HS-5 (cell line): ENCODE measurements at places on chromosomes 6 and 20.
A peak's percentile ranks its signal among the peaks of the same experiment; 100 is the strongest.

- no peak for DNase-seq
Measured at GRCh38 chr6:5865506-5866031, 141.2 kb downstream of the NRN1 start.

- no peak for DNase-seq
Measured at GRCh38 chr6:66558189-66558588, 851.2 kb upstream of the EYS start.

DNA sequence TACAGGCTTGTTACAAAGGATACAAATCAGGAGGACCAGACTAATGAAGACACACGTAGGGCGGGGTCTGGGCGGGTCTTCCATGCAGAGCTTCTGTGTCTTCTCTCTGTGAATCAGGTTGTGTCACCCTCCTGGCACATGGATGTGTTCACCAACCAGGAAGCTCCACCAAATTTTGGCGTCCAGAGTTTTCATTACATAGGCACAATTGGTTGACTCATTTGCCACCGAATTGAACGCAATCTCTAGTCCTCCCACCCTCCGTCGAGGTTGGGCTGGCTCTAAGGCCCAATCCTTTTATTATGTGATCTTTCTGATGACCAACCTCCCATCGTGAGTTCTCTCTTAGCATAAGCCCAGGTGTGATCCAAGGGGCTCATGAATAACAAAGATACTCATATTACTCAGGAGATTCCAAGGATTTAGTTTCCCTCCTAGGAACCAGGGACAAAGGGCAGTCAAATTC lies 36.3 kb upstream of the DDR1 start:
- no peak for DNase-seq

DNA sequence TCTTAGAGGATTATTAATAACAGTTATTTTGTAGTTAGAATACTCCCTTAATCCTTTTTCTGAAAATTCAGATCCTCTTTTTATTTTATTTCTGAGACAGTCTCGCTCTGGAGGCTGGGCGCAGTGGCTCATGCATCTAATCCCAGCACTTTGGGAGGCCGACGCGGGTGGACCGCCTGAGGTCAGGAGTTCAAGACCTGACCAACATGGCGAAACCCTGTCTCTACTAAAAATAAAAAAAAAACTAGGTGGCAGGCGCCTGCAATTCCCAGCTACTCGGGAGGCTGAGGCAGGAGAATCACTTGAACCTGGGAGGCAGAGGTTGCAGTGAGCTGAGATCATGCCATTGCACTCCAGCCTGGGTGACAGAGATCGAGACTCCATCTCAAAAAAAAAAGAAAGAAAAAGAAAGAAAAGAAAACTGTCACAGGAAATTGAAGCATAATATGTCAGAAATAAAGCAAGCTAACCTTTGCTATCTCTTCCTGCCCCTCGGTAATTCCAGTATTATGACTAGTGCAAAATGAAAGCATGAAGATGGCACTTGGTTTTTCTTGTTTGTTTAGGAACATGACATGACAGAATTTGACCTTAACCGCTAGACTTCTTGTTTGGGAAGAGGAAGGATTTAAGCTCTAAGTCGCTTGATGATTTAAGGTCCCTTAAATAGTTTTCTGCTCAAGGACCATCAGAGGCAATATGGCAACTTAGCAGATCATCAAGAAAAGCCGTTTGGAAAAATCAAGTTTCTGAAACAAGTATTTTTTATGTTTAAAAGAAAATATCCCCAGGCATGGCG lies 1.8 kb upstream of the RBM39 start:
- no peak for DNase-seq

DNA sequence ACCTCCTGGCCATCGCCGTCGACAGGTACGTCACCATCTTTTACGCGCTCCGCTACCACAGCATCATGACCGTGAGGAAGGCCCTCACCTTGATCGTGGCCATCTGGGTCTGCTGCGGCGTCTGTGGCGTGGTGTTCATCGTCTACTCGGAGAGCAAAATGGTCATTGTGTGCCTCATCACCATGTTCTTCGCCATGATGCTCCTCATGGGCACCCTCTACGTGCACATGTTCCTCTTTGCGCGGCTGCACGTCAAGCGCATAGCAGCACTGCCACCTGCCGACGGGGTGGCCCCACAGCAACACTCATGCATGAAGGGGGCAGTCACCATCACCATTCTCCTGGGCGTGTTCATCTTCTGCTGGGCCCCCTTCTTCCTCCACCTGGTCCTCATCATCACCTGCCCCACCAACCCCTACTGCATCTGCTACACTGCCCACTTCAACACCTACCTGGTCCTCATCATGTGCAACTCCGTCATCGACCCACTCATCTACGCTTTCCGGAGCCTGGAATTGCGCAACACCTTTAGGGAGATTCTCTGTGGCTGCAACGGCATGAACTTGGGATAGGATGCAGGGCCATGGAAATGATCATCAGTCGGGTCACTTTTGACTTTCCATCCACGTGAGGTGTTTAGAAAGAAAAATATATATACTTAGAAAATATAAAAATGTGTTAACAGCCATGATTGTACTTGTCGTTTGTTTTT lies 868 bp downstream of the MC3R start:
- no peak for DNase-seq

- DNase-seq: no peak
Measured at GRCh38 chr6:165742047-165742446, 79.0 kb upstream of the PDE10A start.

- DNase-seq: no peak
Measured at GRCh38 chr6:43871933-43872332, 101.9 kb downstream of the VEGFA start.

DNA sequence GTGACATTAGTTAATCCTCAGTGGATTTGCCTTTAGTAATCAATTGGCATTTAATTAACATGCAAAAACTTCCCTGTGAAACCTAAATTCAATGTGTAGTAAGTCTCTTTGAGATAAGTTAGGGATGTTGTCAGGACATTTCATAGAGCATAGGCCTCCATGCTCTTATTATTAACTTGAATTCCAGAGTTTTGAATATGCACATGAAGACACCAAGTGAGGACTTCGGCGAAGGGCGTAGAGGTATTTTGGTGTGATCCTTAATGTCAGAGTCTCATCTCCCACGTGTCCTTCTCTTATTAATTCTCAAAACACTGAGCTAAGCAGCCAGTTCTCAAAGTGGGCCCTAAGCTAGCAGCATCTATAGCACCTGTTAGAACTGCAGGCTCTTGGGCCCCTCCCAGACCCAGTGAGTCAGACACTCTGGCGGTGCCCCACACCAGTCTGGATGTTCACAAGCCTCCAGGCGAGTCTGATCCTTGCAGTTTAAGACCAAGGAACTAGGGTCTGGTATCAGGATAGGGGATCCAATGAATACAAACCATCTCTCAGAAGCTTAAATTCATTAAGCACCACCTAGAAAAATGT lies 292.1 kb downstream of the QKI start:
- DNase-seq: no peak

DNA sequence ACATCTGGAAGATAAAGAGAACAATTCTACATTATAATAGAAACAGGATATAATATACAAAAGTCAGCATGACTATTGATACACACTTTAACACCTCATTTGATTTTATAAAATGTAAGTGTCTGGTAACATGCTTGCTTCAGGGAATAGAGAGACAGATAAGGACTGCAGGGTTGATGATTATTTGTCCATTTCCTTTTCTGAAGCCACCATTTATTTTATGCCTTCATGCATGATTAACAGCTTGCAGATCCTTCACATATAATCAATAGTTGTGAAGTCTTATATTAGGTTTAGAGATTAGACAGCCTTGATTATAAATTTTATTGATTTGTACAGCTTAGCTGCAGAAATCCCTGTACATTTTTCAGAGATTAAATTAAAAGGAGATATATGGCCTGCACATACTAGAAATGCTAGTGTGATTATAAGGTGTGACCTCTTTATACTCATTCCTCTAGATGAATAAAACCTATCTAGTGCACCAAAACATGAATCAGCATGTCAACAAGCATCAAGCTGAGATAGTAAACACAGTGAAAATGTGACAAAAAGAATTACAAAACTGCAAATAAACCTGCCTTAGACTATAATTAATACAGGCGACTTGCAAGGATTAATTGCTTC lies 198.8 kb upstream of the THEMIS start:
- DNase-seq: no peak

GRCh38 chr20:14928083-14928482 lies 590.7 kb upstream of the FLRT3 start:
- DNase-seq: no peak

GRCh38 chr6:3542032-3542640 lies 85.3 kb upstream of the SLC22A23 start:
- no peak for DNase-seq

GRCh38 chr6:18406955-18407749 lies 20.0 kb downstream of the RNF144B start:
- DNase-seq: no peak

- peak; percentile 96 for DNase-seq
Measured at GRCh38 chr6:89297695-89298351, 17.3 kb downstream of the GABRR2 start.

DNA sequence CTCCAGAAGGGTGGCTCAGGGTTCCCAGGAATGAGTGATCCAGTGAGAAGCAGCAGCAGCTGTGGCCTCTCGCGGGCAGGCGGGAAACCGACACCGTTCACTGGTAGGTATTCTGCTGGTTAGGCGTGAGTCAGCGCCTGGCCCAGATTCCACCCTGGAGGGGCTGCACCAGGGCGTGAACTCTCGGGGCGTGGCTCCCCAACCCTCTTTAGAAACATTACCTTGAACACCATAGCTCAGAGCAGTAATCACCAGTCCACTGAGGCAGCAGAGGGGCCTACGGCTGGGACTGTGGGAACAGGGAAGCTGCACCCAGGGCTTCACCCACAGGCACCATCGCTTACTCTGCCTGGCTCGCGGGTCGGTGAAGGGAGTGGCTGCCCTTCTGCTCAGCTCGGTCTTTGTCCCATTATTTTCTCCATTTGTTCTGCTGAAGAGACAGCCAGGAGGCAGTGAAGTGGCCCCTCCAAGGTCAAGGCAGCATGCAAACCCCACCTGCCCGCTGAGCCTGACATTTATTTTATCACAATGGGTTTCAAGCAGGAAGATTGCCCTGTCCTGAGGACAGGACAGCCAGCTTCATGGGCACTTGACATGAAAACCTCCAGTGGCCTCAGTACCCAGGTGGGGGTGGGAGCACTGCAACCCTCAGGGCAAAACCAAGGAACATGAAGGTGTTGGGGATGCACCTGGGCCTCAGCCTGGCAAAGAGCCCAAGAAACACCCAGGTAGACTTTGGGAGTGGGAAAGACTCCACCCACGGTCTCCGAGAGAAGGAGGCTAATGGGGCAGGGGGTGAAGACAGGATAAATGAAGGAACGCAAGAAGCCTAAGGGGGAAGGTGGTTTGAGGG lies 51.0 kb upstream of the CD93 start:
- DNase-seq: no peak

DNA sequence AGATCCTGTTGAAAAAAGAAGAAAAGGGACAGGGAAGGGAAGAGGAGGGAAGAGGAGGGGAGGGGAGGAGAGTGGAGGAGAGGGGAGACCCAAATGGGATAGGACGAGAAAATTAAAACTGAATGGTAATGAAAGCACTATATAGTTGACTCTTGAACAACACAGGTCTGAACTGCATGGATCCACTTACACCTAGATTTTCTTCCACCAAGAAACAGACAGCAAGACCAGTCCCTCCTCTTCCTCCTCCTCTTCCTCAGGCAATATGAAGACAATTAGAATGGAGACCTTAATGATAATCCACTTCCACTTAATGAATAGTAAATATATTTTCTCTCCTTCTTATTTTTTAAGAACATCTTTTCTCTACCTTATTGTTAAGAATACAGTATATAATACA lies 113.5 kb downstream of the EPB41L2 start:
- DNase-seq: no peak

DNA sequence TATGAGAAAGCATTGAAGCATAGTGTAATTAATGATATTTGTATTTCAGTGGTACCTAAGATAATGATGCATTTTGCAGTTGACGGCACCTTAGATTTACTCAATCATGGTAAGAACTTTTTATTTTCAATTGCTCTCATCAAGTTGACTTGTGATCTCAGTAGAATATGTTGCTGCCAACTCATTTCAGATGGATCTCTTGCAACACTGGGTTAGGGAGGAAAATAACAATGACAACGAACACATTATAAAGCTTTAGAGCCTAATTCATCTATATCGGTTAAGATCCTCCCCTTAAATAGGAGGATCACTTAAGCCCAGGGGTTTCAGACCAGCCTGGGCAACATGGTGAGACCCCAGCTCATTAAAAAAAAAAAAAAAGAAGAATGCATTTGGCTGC lies 18.0 kb upstream of the TBC1D22B start:
- no peak for DNase-seq

DNA sequence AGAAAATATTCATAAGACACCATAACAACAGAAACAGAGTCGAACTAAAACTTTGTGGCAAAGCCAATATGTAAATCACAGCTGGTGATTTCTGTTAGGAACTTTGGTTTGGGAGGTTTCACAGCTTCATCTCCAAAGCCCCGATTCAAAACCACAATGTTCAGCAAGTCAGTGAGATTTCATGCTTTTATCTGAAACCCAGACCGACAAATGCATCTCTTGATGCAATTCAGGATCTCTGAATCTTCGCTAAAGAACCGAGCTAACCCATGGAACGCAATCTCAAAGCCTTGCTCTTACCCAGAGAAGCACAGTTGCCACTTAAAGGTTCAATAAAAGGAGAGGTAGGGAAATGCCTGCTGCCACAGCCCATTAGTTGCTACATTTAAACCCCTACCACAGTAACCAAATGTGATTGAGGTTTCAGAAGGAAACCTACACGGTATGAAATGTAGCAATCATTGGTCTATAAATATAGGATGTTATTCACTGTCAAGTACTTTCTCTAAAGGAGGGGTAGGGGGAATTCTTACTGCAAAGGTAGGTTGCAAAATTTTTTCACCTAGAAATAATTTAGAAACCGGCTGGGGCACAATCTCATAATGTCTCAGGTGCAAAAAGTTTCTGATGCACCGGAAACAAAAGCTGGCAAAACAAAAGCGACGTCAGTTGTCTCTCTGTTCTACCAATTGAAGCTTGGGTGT lies 381.0 kb upstream of the ARID1B start:
- DNase-seq: no peak

- peak; percentile 28 for DNase-seq
Measured at GRCh38 chr6:2264932-2265331, 19.5 kb upstream of the GMDS start.

DNA sequence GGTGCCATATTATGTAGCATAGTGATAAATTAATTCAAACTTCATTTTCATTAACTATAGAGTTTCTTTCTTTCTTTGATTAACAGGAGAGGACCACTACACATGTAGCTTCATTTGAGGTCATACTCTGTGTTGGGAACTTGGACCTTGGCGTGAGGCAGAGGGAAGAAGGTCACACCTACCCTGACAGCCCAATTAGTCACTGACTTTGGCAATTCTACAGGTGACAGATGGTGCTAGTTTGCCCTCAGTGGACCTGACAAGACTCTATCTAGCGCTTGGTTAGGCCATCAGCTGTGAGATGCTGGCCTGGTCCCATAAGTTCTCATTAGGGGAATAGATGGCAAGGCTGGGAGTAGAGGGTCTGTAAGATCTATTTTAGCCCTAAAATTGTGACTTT lies 14.2 kb downstream of the SLX4IP start:
- no peak for DNase-seq

GRCh38 chr6:122859676-122860075 lies 70.6 kb downstream of the SMPDL3A start:
- DNase-seq: no peak

GRCh38 chr6:33983109-33983716 lies 162.7 kb downstream of the GRM4 start:
- DNase-seq: no peak
